ENCODE measurements at places on chromosomes 16 and 17.
A peak's percentile ranks its signal among the peaks of the same experiment; 100 is the strongest.

DNA sequence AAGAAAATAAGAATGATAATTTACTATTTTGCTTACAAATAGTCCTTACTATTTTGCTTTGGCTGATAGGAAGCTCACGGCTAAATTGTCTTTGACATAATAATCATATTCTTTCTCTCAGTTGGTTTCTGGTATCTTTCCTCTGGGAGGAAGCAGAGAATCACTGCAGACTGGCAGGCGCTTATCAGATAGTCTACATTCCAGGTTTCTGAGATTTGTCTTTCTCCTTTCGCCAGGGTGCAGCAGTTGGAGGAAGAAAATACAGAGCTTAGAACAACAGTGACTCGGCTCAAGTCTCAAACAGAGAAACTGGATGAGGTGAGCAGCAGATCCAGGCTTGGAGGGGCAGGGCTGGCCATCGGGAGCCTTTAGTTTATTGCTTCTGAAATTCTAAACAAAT is 136.1 kb downstream of the RAB11FIP4 start:
- no peak for DNase-seq

DNA sequence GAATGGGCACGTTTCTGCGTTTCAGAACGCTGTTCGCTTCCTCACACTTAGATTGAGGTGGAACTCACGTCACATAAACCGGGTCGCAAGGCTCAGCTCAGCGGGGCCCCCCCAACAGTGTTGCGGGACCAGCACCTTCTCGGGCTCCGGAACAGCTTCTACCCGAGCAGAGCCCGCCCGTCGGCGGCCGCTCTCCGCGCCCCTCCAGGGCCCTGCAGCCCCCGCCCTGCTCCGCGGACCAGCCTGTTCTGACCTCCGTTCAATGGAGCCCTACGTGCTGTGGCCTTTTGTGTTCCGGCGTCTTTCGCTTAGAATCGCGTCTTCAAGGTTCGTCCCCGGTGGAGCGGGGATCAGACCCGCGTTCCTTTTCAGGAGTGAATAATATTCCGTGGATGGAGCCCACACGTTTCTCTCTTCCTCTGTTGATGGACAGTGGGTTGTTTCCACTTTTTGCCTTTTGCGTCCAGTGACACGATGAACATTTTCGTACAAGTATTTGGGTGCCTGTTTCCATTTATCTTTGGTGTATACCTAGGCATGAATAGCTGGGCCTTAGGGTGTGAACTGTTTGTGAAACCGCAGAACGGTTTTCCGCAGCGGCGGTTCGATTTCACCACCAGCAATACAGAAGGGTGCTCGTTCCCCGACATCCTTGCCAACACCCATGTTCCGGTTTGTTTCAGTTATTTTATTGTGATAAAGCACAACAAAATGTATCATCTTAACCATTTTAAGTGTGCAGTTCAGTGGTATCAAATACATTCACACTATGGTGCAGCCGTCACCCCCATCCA is 2.3 kb upstream of the SLC22A31 start:
- DNase-seq: no peak

DNA sequence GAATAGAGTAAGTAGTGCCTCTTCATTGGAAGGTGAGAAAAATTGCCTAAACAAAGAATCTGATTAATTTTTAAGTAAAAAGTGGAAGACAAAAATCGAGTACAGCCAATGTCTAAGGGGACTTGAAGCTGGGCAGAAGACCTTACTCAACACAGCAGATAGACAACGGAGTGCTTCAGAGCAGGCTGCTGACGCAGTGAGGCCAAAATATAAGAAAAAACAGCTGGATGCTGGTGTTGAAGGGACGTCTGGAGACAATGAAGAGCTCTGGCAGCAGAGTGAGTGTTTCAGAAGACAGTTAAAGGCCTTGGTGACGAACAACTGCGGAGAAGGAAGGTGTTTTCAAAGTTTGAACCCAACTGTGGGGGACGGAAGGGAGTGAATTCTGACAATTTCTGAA is 169.8 kb downstream of the MRTFB start:
- no peak for DNase-seq

GRCh38 chr16:50360779-50361178 is 8.0 kb downstream of the BRD7 start:
- no peak for DNase-seq

DNA sequence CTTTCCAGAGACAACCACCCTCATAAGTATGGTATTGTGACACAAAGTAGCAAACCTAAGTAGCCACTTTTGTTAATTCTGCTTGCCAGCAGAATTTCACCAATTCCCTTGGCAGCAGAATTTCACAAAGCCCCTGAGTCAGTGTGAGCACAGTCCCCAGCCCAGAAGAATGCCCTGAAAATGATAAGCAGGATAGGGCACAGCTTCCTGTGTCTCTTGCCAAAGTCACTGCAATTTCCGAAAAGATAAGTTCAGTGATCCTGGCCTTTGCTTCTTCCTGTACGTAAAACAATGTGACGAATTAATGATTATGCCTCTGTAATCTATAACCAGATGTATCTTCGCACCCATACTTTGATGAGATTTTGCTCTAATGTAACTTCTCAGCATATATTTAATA is 16.0 kb upstream of the WIPF2 start:
- DNase-seq: no peak

DNA sequence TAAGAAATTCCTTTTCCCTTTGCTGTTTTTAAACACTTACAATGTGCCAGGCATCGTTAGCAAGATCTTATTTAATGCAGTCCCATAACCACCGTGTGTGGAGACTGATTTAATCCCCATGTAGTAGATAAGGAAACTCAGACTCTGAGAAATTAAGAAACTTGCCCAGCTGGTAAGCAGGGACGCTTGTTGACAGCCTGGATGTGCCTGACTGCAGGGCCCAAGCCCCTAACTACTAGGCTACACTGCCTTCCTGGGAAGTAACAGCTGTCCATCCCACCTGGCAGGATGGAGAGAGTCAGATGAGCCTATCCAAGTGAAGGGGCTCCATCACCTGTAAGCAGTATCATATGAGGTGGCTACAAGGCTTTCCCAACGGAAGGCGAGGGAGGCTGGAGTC is 23.1 kb downstream of the CDK5RAP3 start:
- no peak for DNase-seq

DNA sequence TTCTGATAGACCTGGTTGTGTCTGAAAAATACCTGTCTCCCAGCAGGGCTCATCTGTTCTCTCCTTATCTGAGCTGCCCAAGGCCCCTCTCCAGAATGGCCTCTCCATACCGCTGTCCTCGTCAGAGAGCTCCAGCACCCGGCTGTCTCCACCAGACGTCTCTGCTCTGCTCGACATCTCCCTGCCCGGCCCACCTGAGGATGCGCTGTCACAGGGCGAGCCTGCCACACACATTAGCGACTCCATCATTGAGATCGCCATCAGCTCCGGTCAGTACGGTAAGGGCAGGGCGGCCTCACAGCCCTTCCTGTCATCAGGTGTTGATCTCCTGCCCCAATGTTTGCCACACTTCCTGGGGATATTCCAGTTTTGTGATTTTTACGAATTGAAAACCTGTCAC is 10.2 kb upstream of the JPT2 start:
- no peak for DNase-seq

DNA sequence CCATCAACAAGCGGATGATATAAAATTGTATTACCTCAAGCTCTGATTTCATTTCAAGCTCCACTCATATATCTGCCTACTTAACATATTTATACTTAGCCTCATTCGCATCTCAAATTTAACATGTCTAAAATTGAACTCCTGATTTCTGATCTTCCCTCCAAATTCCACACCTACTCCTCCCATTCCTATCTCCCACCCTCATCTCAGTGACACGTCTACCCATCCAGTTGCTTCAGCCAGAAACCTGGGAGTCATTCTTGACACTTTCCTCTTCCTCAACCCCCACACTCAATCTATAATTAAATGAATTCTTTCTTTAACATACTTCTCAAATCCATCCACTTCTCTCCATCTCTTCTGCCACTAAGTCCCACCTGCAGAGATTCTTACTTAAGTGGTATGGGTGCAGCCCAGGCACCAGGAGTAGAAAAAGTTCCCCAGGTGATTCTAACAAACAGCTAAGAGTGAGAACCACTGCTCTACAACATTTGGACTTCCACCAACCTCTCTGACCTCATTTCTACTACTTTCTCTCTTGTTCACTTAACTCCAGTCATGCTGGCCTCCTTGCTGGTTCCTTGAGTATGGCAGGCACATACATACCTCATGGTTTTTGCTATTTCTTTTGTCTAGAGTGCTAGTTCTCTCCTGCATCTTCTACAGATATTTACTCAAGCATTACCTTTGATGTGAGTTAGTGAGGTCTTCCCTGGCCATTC is 18.1 kb downstream of the SPOP start:
- DNase-seq: no peak

DNA sequence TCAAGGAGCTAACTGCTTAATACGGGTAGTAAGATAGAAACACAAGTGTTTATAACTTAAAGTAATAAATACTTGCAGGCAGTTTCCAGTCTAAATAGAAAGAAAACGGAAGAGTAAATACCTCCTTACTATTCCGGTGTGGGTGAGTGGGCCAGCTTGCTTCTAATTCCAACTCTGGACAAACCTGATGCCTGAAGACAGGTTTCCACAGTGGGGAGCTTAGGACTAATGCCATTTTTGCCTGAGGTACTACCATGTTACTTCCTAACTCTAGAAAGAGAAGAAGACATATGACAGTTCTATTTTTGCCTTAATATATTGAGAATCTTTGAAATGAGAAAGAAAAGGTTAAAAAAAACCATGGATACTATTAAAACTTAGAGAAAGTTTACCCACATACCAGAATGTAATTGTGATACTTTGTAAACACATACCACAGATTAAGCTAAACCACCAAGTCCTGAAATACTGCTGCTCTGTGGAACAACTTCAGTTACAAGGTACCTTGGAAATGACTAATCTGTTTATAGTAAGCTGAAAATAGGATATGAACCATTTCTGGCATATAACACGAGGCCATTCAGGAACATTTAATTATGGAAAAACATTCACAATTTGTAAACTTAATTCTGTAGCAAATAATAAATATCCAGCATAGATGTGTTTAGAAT is 70.2 kb downstream of the ZZEF1 start:
- DNase-seq: no peak

- no peak for DNase-seq
Measured at GRCh38 chr16:27784351-27785306, 234.7 kb downstream of the KATNIP start.

DNA sequence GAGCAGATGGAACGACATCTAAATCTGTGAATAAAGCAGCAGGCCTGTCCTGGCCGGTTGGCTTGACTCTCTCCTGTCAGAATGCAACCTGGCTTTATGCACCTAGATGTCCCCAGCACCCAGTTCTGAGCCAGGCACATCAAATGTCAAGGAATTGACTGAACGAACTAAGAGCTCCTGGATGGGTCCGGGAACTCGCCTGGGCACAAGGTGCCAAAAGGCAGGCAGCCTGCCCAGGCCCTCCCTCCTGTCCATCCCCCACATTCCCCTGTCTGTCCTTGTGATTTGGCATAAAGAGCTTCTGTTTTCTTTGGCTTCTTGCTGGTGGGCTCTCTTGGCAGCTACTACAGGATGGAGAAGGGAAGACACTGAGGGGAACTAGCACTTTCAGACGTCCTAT is 4.1 kb upstream of the RSAD1 start:
- DNase-seq: no peak

- DNase-seq: no peak
Measured at GRCh38 chr17:33463887-33464286, 170.8 kb upstream of the ASIC2 start.

- no peak for DNase-seq
Measured at GRCh38 chr16:68519225-68519745, 19.8 kb upstream of the ZFP90 start.

GRCh38 chr16:31371619-31372484 is 16.9 kb downstream of the ITGAX start:
- no peak for DNase-seq

GRCh38 chr16:23505180-23505665 is 5.1 kb downstream of the GGA2 start:
- DNase-seq: no peak

DNA sequence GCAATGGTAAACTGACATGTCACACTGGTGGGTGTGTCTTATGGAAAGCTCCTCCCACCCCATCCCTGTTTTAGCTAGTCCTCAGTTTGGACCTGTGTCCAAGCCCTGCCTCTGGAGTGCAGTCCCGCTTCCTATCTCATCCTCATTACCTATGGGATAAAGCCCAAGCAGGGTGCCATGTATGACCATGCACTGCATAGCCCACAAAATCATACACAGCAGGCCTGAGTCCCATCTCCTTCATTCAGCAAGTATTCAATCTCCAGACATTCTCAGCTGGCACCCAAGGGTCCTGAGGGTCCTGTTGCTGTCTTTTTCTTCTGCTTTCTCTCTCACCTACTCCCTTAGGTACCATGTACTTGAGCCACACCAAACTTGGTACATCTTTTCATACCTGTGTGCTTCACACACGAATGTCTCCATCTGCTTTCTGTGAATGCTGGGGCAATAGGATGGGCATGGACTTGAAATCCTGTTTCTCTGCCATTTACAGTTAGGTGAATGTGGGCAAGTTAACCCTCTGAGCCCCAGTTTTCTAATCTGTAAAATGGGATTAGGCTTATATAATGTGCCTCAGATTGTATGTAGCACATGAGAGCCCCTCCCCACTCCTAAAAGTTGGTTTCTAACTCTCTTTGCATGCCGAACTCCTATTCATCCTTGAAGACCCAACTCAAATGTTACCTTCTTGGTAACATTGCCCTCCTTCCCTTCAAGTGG is 28.5 kb downstream of the TNS4 start:
- no peak for DNase-seq

- peak; percentile 27 for DNase-seq
Measured at GRCh38 chr17:78412403-78412802, 34.0 kb downstream of the PGS1 start.

- peak; percentile 56 for DNase-seq
Measured at GRCh38 chr16:77971306-77972061, 50.9 kb upstream of the CLEC3A start.

- DNase-seq: no peak
Measured at GRCh38 chr16:26345966-26346365, 654.2 kb downstream of the HS3ST4 start.

GRCh38 chr17:75075597-75076336 is 12.0 kb upstream of the SLC16A5 start:
- DNase-seq: no peak

DNA sequence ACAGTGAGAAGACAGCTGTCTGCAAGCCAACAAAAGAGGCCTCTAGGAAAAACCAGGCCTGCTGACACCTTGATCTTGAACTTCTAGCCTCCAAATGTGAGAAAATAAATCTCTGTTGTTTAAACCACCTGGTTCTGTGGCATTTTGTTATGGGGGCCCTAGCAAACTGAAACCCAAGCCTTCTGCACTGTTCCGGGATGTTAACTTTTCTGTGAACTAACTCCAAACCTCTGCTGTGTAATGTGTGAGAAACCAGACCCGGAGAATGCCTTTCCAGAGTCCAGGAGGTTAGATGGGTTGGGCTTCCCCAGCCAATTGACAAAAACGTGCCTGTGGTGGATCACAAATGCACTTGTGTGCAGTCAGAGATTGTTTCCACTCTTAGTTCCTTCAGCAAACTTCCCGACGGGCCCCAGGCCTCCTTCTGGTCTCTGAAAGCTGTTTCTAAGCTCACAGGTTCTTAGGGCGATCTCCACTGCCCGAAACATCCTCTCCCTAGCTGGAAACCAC is 13.6 kb upstream of the GGA2 start:
- DNase-seq: no peak
